Stimulated activated CD4-positive, alpha-beta T cell treated with anti-CD3 and anti-CD28 coated beads, Interleukin-2, amount 100 ng/mL, for 4 hours (primary cell): ENCODE measurements at places on chromosomes 1 and 21.
A peak's percentile ranks its signal among the peaks of the same experiment; 100 is the strongest.

DNA sequence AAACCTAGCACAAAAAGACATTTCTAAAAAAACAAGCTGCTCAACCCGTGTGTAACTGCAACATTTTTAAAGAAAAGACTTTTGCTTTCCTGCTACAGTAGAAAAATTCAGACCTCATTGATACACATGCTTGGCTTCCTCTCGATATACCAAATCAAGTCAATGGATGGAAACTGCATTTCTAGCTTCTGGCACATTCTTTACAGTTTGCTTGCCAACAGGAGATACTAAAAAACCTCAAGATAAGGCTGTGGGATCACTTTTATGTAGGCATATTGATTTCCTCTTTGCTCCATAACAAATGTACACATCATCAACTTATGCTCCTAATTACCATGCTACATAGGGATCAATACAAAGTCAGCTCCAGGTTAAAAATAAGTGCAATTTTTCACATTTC lies 178.4 kb downstream of the SIPA1L2 start:
- no peak for DNase-seq

GRCh38 chr1:19374083-19374801 lies 62.1 kb downstream of the SLC66A1 start:
- DNase-seq, result no peak

DNA sequence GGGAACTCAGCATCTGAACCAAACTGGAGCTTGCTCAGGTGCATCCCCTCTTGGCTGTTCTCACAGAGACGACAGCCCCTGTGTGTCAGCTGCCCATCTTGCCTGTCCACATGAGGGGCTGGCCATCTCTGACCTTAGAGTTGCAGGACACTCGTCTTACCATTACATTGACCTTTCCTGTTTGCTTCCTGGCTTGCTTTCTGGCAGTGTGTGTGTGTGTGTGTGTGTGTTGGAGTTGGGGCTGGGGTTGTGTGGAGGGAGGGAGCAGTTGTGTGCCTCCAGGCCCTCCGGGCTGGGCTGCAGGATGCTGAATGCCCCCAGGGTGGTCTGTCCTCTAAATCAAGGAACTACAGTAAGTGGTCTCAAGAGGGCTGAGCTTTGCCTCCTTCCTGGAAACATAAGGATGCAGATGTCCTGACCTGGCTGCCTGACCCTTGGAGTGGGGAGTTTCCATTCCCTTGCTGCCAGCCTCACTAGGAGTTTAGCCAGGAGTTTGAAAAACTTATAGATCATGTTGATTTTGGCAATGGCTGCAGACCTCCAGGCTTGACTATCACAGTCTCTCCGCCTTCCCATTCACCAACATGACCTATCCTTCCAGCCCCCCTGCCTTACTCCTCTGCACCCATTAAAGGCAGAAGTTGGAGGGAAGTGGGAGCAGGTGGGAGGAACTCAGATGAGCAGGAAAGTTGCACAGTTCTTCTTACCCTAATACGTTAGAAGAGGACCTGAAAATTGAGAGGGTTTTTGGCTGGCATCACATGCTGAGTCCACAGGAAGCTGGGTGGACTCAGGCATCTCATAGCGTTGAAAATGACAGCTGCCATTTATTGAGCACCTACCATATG lies 19.0 kb downstream of the RASSF5 start:
- no peak for DNase-seq

DNA sequence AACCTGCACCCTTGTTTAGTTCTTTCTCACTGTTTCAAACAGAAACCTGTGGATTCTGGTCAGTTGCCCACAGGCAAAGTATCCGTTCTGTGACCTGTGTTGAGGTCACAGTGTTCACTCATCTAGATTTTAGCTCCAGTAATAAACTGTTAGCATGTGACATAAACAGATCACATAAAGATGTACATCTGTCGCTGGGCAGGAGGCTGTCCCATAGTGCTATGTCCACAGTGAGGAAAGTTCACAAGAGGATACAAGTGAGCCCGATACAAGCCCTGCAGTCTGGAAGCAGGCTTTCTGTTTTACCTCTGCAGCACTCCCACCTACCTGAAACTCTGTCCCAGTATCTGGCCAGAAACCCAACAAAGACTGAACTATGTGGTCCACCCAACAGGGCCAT lies 28.4 kb downstream of the LMX1A start:
- DNase-seq, result no peak

DNA sequence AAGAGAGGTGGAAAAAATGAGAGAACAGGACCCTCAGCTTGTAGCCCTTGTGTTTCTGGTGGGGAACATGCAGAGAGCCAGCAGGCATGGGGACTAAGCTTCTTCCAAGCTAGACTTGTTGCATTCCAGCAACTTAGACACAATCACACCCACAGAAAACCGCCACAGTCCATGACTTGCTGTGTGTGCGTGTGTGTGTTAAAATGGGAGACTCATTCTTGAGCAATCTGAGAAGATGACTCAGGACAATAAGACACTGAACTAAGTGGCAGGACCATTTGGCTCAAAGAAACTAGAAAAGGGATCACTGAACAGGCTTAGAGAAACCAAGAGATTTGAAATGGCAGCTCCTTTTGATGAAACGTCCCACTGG lies 78.0 kb downstream of the HLX start:
- no peak for DNase-seq

GRCh38 chr1:40338745-40339419 lies 21.8 kb upstream of the COL9A2 start:
- peak; percentile 84 for DNase-seq

DNA sequence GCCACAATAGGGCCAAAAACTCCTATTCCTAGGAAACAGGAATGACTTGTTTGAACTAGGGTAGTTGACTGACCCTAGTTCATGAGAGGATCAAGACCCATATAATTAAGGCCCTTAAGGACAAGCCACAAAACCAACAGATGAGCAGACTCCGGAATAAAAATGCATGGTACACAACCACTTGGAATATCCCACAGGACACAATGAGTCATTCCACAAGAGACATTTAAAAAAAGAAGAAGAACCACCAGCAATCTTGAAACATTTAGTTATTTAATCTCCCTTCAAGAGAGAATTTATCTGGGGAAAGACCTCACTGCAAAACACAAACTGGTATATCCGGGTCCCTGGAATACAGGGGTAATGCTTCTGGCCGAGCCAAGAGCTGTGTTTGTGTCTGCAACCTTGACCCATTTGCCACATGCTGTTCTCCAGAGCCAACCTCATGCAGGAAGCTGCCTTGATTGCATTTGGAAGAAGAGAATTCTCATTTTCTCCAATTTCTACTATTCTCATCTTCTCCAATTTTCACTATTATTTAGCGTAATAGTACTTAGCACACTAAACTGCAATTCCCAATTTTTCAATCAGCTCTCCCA lies 135.5 kb downstream of the TGFBR3 start:
- DNase-seq, result no peak

GRCh38 chr1:29487291-29487690 lies 251.0 kb downstream of the PTPRU start:
- DNase-seq, result no peak

GRCh38 chr21:43809853-43810504 lies 20.6 kb downstream of the RRP1 start:
- no peak for DNase-seq

- DNase-seq, result no peak
These were observed 29.8 kb upstream of the LRRC38 start for GRCh38 chr1:13543451-13544220.

- DNase-seq, result no peak
These were observed 65.0 kb upstream of the DISP3 start for GRCh38 chr1:11413986-11414391.
